ENCODE measurements at places on chromosomes 2 and 18.

DNA sequence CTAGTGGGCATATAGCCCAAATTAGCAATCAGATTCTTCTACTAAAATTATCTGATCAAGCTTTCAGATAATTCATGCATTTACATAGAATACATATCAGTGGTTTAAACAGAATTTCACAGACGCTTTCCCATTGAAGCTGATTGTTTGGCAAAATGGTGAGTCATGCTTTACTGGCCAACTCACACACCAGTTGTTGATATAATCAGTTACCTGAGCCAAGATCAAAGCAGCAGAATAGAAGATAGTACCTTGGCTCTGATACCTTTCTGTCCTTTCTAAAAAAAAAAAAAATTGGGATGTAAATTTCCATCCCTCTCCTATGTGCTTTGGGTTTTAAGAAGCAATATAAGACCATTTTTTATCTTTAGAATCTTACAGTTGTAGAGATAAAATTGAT, 178.0 kb downstream of the MCFD2 start:
- peak; percentile 15 for DNase-seq

DNA sequence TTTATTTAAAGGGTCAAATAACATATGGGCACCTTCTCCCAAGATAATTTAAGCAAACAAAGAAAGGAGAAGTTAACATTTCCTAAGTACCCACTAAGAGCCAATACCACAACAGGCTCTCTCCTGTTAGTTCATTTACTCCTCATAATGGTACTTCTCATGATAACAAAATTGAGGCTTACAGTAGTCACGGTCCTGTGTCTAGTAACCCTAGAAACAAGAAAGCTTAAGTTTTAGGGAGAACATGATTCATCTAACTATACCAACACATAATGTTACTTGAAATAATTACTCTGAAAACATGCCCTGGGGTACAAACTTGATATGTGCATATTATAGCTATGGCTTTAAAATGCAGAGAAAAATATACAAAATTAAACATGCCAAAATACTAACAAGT, 19.8 kb downstream of the IWS1 start:
- no peak for DNase-seq

- no peak for DNase-seq
Measured at GRCh38 chr2:46225730-46226129, 71.5 kb upstream of the EPAS1 start.

- DNase-seq, result no peak
Measured at GRCh38 chr2:181241797-181242196, 215.4 kb upstream of the ITGA4 start.

DNA sequence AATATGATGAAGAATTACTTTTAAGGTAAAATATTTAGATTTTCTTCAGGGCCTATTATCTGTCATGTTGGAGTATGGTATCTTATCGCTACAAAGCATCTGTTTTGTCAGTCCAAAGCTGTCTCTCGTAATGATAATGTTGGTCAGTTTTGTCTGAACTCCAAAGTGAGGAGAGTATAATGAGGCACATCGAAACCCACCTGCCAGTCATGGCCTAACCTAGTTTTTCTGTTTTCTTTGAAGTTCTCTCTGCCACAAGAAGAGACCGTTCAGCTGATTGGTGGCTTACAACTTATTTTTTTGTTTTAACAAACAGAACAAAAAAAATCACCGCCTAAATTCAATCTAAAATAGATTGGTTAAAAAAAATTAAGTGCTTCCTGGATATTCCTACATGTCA, 1387.9 kb downstream of the RPIA start:
- DNase-seq, result no peak

DNA sequence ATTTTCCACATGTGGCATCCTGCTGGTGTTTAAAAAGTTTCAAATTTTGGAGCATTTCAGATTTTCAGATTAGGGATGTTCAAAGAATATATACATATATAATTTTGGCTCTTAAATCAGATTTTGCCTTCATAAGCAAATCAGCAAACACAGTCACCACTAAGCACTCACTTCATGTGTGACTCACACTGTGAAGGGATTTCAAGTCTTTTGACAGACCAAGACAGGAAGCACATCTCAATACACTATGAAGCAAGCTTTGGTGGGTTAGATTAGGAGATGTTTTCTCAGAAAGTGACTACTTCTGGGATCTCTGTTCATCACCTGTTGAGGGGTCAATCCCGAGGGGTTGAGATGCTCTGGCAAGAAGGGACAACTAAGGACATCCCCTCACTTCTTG, 227.8 kb upstream of the RBBP8 start:
- peak; percentile 64 for DNase-seq

- DNase-seq, result no peak
Measured at GRCh38 chr2:164842624-164842966, 972 bp upstream of the COBLL1 start.

GRCh38 chr2:20391951-20392699, 41.5 kb upstream of the PUM2 start:
- DNase-seq, result no peak

GRCh38 chr18:52452427-52452826, 112.4 kb downstream of the DCC start:
- DNase-seq, result no peak

Measured in fibroblast of skin of scalp (primary cell).